ENCODE measurements at places on chromosomes 1 and 21.

GRCh38 chr1:32255072-32256071, 4.3 kb downstream of the LCK start:
- DNase-seq = no peak

DNA sequence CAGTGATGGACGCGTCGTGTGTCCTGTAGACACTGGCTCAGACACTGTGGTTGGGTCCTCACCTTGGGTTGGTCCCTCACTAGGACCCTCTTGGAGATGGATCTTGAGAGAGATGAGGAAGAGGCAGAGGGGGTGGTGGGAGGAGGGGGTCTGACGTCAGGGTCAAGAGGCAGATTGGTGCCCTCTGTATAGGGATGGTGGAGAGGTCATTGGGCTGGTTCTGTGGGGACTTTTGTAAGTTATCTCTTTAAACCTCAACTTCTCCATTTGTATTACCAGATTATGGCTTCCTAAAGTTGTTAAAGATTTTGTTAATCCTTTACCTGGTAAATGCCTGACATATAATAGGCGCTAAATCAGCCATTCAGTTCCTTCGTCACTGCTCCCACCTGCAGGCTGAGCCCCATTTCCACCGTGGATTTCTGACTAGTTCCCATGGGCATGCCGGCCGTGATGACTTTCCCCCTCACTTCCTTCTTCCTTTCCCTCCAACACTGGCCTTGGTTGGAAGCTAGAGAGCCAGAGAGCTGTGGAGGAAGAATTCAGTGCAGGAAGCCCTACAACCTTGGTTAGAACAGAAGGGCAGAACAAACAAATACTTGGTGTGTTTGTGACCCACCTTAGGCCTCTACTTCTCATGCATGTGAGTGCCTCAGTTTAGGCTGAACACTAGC, 8.6 kb downstream of the H6PD start:
- no peak for DNase-seq

GRCh38 chr21:35461700-35462099, 412.6 kb upstream of the RUNX1 start:
- DNase-seq = no peak

DNA sequence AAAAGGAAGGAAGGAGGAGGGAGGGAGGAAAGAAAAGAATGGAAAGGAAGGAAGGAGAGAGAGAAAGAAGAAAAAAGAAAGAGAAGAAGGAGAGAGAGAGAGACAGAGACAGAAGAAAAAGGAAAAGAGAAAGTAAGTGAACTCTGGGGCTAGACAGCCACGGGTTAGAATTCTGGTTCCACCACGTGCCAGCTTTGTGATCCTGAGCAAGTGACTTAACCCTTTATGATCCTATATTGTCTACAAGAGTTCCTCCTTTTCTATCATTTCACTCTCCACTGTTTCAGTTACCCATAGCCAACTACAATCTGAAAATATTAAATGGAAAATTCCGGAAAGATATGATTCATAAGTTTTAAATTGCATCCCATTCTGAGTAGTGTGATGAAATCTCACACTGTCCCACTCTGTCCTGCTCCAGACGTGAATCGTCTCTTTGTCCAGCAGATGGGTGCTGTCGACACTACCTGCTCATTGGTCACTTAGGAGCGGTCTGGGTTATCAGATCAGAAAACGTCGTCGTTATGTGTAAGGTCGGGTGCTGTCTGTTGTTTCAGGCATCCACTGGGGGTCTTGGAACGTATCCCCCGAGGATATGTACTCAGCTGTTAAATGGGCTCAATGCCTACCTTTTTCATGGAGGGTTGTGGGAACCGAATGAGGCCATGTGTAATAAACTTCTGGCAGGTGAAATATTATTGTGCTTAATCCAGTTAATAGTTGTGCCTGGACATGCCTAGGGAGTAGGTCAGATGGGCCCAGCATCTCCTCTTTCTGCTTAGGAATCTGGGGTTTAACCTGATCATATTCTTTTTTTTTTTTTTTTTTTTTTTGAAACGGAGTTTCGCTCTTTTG, 19.1 kb downstream of the TMEM51 start:
- no peak for DNase-seq

DNA sequence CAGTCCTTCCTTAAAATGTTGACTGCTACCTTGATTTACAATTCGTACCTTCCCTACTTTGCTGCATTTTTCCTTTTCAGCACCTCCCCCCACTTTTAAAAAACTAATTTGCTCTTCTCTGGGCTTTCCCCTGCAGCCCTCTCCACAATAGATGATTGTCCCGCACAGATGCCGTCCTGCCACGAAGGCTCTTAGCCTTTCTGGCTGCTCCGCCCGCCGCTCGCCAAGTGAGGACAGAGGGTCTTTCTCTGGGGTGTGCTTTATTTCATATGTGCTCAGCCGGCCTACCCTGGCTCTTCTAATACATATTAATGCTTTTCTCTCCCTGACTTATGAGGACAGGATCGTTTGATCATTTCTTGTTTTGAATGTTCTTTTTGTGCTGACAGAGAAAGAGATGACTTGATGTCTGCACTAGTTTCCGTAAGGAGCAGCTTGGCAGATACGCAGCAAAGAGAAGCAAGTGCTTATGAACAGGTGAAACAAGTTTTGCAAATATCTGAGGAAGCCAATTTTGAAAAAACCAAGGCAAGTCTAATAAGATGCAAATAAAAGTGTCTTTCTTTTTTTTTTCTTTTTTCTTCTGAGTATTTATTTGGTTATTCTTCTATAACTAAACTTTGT, 60.6 kb downstream of the SDCCAG8 start:
- no peak for DNase-seq

DNA sequence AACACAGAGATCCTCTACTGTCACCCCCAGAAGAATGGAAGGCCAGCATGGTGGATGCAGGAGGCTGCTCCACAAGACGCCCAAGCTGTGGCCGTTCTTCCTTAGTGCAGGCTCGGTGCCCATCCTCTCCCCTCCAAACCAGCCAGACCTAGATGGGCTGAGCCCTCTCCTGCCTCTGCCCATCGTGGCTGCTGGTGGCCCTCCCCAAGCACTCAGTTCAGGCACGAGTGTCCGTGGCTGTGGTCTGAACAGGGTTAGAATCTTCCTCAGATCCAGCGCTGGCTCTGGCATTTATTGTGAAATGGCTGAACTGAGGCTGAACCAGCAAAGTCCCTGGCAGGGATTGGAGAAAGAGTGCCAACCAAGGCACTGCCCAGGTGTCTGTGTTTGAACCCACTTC, 59.5 kb downstream of the TRIM11 start:
- DNase-seq = no peak

DNA sequence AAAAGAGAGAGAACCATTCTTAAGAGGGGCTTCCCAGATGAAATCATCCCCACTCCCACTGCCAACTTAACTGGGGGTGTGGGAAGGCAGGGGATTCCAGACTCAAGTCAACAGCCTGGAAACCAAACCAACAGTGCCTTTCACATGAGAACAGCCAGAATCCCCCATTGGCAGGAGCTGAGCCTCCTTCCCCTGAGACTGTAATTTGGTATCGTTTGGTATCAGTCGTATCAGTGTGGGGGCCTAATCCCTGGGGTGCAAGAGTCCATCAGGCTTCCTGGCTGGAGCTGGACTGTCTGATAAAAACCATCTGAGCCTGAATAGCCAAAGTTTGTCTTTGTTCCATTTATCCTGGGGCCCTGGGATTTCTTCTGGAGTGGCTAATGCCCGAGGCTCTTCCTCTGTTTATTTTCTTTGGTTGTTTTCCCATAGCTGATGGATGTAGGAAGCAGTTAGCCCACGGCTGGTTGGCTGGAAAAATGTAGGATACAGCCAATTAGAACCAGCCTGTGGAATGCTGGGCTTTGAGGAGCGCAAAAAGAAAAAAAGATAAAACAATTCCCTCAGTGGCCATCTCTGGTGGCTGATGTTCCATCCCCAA, 84.6 kb downstream of the LAMC2 start:
- no peak for DNase-seq

DNA sequence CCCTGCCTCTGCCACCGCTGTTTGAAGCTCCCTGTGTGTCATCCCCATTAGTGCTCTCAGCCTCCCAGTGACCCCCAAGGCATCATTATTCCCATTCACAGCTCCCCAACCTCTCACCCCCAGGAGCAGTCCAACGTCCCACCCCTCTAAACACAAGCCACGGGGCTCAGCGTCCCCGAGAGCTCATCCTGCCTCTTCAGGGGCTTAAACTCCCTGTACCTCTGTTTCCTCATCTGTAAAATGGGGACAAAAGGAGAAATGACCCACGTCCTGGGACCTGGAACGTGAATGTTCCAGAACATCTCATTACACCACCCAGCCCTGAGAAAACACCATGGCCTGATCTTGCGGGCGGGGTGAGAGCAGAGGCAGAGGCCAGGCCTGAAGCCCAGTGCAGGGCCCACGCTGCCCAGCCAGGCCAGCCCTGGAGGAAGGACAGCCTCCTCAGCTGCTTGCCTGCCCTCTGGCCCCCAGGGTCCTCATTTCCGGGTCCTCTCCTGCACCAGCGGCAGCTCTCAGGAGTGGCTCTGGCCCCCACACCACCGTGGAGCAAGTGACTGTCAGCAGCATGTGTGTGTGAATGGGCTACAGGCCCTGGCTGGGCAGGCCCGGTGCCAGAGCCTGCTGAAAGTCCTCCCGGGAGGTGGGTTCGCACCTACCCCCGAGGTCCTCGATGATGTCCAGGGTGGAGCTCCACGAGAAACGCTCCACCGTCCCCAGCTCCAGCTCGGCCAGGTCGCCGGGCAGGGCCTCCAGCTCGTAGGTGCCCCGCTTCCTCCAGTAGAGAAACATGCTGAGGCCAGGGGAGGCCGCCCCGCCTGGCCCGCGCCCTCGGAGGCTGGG, 14.1 kb upstream of the PLEKHG5 start:
- no peak for DNase-seq

- no peak for DNase-seq
Observed at GRCh38 chr1:182206626-182207239, 145.2 kb upstream of the ZNF648 start.

GRCh38 chr1:233019778-233020325, 69.4 kb downstream of the NTPCR start:
- DNase-seq = no peak

DNA sequence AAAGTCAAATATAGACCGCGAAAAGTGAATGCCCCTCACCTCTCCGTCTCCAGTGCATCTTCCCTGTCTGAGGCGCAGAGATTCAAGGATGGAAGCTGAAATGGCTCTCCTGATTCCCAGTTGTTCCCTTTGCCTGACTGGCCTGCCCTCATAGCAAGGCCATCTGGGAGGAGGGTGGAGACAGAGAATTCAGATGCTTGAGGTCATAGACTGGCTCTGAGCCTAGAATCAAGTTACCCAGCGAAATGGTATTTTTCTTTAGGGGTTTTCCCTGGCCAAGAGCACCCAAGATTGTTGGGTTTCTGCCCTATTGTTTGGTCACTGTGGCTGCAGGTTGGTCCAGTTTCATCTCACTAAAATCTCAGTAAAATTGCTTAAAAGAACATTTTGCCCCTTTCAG, 7.2 kb downstream of the METTL13 start:
- DNase-seq = no peak

DNA sequence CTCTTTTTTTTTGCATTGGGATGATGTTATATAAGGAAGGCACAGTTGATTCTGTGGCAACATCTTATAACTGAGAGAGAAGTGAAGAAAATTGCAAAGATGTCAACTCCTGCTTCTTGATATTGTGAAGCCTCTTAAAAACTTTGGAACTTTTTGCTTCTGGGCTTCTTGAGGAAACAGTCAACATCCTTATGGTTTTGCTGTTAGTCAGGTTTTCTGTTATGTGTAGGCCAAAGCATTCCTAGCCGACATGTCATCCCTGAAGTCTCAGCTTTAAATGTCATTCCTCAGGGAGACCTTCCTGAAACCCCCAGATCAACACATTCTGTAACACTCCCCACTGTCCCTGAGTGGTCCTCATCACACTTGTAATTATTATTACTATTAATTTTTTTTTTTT, 12.6 kb downstream of the FALEC start:
- no peak for DNase-seq

GRCh38 chr1:93349231-93350135, 3.8 kb downstream of the DR1 start:
- no peak for DNase-seq

DNA sequence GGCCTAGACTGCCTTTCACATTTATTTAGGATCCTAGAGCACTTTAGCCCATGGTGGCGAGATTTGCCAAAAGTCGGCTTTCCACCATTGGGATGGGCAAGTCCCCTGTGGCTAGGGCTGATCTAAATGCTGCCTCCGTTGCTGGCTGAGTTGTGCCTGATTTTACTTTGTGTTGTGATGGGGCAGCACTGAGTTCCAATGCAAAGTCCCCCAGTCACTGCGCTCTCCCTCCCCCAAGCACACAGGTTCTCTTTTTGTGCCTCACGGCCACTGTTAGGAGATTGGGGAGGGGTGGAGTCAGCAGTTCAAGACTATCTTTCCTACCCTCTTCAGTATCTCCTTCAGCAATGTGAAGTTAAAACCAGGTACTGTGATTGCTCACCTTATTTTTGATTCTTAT, 66.7 kb upstream of the COX20 start:
- no peak for DNase-seq

- DNase-seq = no peak
Observed at GRCh38 chr1:29521438-29521715, 285.1 kb downstream of the PTPRU start.

GRCh38 chr21:43341378-43342161, 85.4 kb downstream of the SIK1 start:
- no peak for DNase-seq

GRCh38 chr1:37394574-37395464, 79.6 kb upstream of the ZC3H12A start:
- no peak for DNase-seq

DNA sequence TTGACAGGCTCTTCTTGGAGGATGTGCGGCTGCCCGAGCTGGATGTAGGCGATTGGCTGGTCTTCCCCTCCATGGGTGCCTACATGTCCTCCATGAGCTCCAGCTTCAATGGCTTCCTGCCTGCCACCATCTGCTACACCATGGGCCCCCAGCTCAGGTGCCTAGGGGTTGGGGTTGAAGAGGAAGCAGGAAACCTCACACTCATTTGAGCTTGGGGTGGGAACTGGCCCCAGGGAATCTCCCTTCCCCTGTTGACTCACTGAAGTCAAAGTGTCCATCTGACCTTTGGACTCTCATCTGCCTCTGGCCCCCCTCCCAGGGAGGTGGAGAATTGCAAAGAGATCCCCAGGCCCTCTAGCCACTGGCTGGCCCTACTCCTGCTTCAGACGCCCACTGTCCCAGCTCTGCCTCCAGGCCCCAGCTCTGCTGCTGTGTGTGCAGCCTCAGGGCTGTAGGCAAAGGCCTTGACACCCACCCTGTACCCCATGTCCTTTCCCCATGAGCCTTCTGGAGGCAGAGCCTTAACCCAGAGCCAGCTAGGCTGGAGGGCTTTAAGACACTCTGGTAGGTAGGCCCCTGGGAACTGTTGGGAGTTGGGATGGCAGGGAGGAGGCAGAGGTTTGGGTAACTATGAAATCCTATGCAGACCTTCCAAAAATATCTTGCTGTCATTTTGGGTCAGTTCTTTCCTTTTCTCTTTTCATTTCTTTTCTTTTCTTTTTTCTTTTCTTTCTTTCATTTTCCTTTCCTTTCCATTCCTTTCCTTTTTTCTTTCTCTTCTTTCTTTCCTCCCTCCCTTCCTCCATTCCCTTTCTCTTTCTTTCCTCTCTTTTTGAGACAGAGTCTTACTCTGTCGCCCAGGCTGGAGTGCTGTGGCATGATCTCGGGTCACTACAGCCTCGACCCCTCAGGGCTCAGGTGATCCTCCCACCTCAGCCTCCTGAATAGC, 66.9 kb upstream of the TINAGL1 start:
- DNase-seq = no peak
